ENCODE measurements at places on chromosomes 5 and 9.

DNA sequence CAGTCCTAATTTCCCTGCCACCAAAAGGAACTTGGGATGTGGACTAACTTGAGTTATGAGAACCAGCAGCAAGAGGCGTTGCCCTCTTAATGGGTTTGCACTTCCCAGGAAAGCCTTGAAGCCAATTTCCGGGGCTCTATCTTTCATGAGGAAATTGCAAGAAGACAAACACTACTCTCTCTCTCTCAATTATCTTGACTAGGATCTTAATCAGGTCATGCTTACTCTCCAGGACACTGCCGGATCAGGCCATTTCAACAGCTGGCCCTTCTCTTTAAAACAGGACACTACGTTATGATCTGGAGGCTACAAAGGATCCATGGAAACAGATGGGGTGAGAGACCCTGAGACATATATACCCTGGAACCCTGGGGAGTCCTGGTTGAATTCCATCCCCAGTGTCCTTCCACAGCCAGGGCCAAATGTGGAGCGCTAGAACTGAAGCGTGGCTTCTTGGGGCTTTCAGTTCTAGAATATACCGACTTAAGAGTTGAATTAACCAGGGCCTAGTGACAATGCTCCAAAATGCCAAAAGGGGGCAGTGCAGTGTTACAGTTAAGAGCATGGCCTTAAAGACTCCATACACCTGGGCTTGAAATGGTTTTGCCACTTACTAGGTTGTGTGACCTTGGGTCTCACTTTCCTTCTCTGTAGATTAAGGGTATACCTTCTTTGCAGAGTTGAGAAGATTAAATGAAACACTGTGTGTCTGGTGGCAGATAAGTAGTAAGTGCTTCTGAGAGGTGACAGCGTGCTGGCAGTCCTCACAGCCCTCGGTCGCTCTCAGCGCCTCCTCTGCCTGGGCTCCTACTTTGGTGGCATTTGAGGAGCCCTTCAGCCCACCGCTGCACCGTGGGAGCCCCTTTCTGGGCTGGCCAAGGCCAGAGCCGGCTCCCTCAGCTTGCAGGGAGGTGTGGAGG lies 21.1 kb downstream of the FAM219A start:
- DNase-seq, result no peak

DNA sequence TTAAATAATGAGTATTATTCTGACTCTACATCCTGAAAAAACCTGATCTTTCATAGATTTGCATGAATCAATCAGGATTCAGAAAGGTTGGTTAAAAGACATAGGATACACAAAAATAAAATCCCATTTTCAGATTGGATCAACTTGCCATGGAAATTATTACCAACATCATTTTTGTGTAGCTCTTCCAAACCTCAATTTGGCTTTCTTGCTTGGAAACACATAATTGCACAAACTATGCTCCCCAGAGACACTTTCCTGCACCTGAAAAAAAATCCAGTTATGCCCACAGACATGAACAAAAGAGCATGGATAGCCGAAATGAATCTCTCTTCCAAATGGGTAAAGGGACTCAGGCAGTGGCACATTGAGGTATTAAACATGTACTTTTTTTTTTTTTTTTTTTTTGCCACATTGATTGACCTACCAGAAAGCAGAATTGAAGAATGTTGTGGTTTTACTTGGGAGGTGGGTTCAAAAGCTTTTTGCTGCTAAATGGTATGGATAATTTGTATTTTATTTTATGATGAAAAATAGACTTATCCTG lies 135.4 kb upstream of the FBN2 start:
- no peak for DNase-seq

DNA sequence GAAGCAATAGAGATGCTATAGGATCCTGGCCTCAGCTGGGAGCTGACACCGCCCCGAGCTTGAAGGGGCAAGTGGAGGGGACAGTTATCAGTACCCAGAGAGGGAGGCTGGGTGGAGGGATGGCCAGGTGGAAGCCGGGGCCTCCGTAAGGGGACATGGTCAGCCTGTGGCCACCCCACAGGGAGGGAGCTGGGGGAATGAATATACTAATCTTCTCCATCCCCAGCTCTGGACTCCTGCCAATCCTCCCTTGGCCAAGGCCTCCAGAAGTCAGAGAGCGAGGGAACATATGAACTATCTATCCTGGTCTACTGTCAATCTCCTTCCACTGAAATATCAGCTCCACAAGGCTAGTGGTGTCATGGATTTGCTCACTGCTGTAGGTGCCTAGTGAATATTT lies 109.3 kb downstream of the BOD1 start:
- no peak for DNase-seq

DNA sequence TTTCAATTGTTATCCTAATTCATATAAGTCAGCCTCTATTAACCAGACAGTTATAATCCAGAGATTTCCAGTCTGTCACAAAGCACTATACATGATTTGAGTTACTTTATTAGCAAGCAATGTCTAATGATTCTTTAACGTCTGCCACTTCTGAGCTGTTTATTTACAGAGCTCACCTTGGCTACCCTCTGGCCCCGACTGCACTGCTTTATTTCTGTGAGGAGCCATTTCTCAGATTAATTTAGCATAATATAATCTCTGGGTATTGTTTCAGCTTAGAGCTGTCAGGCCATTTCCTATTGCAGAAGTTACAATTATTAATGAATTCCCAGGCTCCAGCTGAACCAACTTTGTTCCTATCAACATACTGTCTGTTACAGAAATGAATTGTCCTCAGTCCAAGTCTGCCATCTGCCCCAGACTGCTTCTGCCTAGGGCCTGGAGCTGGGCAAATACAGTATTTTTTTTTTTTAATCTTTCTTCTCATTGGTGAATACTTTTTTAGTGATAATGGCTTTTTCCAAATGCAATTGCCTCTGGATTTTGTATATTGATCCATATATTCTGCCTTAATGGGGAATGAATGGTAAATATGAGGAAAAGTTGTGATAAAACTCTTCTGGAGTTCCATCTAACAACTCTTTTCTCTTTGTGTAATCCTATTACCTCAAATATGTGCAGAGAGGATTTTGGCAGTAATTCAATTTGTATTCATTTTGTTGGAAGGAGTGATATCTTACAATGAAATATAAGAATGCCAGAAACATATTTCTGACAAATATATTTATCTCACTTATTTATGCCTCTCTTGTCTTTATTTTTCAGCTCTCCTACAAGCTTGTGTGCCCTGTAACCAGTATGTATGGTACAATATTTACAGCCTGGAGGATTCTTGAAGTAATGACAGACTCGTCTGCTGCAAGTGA lies 104.7 kb downstream of the FOCAD start:
- DNase-seq, result no peak

DNA sequence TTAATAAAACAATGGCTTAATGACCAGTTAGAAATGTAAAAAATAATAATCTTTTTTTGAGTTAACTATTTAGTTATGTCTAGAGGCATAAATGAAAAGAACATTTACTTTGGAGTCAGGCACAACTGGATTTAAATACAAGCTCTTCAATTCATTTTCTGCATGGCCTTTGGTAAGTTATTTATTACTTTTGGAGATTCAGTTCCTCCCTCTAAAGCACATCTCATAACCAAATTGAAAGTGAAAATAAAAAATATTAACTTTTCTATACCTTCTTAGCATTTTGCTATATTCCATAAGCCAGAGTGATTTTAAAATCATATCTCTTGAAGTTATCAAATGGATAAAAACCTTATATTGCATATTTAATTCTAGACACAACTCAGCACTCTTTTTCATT lies 434.9 kb upstream of the SMARCA2 start:
- DNase-seq, result no peak

DNA sequence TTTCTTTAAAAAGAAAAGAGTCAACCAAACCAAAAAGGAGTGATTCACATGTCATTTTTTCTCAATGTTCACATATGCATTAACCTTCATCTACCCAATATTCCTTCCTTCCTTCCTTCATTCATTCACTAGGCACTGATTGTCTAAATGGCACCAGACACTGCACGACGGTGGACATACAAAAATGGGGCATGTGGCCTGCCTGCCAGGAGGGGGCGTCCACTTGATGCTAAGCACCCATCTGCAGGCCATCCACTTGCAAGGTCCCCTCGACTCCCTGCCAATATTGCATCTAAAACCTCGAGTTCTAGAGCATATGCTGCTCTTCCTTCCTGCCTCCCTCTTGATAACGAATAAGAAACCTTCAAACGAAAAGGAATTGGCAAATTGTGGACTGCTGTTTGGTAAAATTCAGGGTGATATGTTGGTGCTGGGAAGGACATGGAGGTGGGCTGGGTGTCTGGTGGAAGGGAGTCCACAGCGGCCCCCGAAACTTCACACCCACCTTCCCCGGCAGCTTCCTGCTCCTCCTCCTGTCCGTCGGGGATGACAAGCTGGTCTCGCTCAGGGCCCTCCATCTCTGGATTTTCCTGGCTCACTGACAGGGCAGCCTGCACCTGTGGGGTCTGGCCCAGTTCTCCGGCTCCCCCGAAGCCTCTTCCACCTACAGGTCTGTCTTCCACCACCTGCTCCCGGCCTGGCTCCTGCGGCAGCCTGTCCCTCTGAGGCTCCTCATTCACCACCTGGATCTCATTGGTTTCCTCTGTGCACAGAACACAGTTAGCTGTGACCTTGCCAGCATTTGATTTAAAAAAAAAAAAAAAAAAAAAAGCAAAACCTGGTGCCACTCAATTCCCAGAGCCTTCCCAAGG lies 64.3 kb downstream of the GOLM1 start:
- DNase-seq, result no peak

GRCh38 chr5:151899399-151899798 lies 25.3 kb downstream of the GLRA1 start:
- DNase-seq, result no peak

DNA sequence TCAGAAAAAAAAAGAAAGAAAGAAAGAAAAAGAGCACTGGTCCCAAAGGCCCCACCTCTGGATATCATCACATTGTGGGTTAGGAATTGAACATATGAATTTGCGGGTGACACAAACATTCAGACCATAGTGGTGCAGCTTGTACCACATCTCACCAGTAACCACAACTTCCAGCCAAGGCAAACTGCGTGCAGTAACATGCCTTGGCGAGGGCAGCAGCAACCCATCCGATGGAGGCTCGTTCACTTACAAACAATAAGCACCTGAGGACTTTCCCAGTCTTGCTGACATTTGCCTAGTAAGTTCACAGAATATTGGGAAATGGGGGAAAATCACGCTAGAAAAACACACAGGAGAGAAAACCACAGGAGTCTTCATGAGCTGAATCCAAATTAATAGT lies 508.1 kb downstream of the ZNF608 start:
- DNase-seq, result no peak

Measured in substantia nigra (tissue), 51 donors.